ENCODE measurements at places on chromosomes 4 and X.

DNA sequence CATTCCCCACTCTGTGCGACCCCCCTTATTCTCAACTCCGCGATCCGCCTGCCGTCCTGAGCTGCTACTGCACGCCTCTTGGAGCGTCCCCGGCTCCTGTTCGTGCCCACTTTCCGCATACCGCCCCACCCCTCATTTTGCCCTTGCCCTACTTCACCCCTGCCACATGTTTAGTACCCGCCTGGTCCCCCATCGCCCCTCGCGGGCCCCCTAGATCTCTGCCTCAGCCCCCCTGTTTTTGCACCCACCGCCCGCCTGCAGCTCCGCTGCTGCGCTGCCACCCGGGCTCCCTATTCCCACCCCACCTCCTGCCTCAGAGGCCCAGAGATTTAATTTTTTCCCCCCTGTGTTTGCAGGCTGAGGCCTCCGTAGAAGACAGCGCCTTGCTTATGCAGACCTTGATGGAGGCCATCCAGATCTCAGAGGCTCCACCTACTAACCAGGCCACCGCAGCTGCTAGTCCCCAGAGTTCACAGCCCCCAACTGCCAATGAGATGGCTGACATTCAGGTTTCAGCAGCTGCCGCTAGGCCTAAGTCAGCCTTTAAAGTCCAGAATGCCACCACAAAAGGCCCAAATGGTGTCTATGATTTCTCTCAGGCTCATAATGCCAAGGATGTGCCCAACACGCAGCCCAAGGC, 1.4 kb downstream of the MAGED1 start:
- no peak for DNase-seq

GRCh38 chr4:23320931-23321587, 568.8 kb downstream of the PPARGC1A start:
- no peak for DNase-seq

- DNase-seq = no peak
Measured at GRCh38 chrX:124117325-124117724, 155.8 kb downstream of the STAG2 start.

DNA sequence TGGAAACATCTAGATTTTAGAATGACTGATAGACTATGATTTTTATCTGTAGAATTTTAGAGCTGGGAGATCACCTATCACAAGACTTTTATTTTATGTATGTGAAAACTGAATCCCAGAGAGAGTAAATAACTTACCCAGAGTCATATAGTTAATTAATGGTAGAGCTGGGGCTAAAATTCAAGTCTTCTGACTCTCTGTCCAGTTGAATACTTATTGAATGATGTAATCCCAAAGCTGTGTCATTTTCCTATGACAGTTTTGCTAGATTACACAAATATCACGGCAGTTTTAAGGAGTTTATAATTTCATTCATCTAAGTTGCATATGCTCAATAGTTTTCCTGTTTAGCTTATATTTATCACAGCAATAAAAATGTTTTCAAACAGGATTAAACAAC, 6.7 kb downstream of the NRK start:
- DNase-seq = no peak

DNA sequence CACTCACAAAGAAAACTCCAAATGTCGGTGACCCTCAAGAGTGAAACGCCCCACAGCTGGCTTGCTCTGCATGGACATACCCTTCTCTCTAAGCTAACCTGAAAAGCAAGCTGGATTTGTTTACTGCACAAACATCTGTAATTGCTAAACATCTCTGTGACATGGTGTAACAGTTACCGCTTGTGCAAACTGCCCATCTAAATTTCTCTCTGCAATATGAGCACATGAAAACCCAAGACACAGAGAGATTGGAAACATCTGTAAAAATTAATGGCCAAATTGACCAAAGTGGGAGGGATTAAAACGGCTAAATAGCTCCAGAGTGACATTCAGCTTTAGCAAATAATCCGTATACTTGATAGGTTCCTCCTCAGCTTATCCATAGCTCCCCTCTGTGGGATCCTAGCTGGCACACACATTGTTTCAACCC, 155.0 kb upstream of the MAP3K15 start:
- no peak for DNase-seq

DNA sequence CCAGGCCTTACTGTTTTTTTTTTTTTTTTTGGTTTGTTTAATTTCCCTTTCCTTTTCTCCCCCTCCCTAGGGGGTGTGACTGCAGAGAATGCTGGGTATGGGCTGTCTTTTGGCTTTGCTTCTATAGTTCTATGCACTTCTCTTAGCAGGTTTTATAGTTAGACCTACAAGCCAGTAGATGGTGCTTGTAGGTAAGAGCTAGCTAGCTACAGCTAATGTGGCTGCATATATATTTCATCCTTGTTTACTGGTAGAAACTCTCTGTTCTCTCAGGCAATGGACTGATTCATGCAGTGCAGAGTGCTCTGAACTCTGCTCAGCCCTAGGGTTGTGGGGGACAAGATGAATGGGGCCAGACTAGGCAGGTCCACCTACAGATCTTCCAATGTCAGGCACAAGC, 246.4 kb downstream of the SH2D1A start:
- no peak for DNase-seq

- DNase-seq = no peak
Measured at GRCh38 chr4:73244945-73245601, 13.5 kb downstream of the ANKRD17 start.

- no peak for DNase-seq
Measured at GRCh38 chrX:110442635-110443034, 84.0 kb downstream of the RTL9 start.

DNA sequence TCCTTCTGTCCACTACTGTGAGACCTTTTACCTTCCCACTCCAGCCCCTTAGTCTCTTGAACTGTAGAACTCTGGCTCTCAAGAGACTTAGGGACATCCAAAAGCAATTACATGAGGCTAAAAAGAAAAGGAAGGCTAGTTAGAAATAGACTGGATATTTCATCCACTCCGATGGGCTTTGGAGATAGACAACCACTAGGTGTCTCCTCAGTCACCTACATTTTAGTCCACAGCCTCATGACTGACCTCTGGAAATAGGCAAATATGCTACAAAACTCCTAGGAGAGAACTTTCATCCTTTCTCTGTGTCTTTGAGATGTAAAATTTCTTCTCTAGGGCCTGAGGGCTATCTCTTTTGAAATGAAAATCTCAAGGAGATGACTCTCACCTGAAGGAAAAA, 45.1 kb upstream of the LAMP2 start:
- DNase-seq = no peak

GRCh38 chr4:26173619-26174018, 147.2 kb upstream of the RBPJ start:
- no peak for DNase-seq

DNA sequence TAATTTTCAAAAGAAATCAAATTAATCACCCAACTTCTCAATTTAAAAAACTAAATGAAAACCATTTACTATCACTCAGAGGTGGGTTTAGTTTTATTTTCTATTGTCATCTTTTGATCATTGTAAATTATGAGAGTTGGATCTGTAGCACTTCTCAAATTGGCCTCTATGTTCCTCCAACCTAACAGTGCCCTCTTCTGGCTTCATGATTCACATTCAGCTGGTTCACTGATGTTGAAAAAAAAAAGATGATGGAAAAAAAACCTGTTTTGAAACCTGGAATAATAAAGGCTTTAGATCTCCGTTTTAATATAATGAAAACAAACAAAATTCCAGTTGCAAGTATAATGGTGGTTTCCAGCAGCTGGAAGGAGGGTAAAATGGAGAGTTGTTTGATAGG, 2.4 kb upstream of the NBDY start:
- DNase-seq = no peak

- no peak for DNase-seq
Measured at GRCh38 chrX:69523314-69523713, 19.2 kb downstream of the NALF2 start.

GRCh38 chr4:176782191-176782590, 10.5 kb downstream of the VEGFC start:
- no peak for DNase-seq

DNA sequence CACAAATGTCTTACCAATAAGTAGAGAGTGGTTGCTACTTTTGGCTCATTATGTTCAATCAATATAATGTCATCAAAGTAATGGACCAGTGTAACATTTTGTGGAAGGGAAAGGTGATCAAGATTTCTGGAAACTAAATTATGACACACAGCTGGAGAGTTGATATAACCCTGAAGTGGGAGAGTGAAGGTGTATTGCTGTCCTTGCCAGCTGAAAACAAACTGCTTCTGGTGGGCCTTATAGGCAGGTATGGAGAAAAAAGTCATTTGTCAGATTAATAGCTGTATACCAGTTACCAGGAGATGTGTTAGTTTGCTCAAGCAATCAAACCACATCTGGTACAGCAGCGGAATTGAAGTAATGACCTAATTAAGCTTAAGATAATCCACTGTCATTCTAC, 17.3 kb upstream of the GUCY1B1 start:
- DNase-seq = no peak

DNA sequence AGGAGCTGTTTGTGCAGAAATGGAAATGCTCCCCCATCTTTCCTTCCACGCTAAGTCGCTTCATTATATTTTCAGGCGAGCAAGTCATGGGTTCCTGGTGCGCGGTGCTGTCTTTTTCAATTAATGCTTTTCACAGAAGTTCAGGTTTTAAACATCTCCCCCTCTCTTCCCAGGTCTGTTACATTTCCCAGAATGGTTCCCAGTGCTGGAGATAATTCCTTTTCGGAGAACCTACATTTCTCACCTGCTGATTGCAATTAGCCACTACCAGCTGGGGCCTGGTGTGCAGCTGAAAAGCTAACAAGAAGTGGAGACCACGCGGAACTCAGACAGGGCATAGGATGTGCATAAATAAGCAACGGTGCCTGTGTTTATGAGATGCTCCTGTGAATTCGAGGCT, 217.8 kb downstream of the MID1IP1 start:
- DNase-seq = no peak

- no peak for DNase-seq
Measured at GRCh38 chr4:176189891-176190795, 5.2 kb downstream of the SPATA4 start.

- DNase-seq = no peak
Measured at GRCh38 chr4:11469650-11470437, 41.1 kb upstream of the HS3ST1 start.

DNA sequence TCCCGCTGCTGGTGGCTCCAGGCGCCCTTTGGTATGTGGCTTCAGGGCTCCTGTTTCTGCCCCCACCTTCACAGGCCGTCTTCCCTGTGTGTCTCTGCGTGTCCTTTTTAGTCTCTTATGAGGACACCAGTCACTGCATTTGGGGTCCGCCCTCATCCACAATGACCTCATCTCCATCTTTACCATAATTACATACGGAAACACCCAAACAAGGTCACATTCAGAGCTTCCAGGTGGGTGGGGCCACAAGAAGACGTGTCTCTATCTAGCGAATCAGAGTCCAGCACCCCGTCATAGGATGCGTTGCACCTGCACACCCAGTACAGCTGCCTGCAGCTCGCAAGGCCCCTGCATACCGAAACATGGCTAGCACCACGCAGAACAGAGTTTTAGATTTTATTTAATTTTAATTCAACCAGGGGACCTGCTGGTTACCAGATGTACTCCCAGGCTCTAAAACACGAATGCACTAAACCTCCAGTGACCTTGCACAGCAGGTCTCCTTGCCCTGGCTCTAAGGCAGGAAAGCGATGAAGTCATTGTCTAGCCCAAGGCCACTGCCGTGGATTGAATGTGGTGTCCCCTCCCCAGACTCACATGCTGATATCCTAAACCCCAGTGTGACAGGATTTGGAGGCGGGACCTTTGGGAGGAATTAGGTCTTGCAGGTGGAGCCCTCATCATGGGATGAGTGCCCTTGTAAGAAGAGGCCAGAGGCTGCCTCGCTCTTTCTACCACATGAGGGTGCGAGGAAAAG, 30.3 kb downstream of the ABLIM2 start:
- DNase-seq = no peak

- no peak for DNase-seq
Measured at GRCh38 chr4:29085748-29086147, 1634.4 kb upstream of the PCDH7 start.

DNA sequence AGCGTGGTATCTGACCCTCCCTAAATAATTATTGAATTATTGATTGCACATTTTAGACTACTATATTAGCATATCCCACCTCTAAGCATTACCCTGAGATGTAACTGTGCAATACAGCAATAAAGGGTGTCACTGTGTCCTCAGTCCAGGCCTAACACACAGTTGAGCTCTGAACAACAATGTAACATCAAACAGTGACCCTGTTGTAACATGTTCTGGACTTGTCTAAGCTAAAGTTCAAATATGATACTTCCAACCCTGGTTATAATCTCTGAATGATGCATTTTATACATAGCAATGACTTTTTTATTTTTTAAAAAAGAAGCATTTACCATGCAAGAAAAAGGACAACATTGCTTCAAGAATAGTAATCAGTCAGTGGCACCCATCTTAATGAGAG, 61.6 kb upstream of the DMD start:
- DNase-seq = no peak

DNA sequence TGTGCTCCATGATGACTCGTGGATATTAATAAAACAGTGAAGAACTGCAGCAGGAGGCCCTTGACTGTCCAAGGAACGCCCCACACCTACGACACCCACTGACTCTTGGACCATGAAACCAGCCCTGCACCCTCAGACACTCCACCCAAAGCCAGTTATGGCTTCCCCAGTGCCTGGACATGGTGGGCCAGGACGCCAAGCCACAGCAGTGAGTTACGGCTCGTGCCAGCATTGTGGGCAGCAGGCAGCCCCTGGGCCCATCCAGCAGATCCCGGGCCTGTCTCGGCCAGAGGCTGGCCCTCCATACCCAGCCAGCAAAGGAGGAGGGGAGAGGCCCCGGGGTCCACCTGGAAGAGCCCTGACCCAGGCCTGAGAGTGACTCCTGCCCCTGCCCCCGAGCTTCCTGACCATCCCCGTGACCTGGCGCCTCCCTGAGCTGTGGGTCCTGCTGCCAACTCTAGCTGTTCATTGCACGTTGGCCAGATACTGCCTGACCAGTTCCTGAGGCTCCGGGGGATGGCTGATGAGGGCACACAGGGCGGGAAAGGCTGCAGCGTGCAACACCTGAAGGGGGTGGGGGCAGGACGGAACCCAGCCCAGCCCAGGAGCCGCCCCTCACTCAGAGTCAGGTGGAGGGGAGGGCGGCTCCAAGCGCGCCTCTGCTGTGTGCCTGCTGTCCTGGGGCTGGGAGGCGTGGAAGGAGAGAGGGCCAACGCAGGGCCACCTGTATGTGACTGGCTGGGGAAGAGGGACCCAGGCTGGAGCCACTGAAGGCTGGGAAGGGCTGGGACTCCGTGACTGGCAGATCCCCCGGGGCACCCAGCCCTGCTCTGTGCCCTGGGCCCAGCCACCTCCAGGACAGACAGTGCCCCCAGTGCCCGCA, 739 bp downstream of the SLC49A3 start:
- no peak for DNase-seq

- no peak for DNase-seq
Measured at GRCh38 chr4:4759232-4759631, 100.2 kb upstream of the MSX1 start.

DNA sequence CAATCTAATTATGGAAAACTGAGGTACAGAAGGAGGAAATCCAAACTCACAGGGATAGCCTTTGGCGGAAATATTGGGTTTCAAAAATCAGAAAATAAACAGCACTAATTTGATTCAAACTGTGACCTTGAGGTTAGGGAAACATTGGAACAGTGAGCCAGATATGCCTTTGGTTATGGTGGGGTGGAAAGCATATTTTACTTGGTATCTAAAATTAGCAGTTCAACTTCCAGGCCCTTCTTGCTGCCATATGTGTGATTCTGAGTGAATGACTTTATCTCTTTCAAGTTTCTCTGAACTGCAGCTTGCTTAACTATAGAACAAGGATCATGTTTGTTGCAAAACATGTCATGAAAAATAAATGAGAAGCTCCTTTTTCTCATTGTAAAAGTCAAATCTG, 240.9 kb upstream of the VEGFC start:
- no peak for DNase-seq

GRCh38 chr4:187603093-187604025, 392.2 kb upstream of the ZFP42 start:
- no peak for DNase-seq

- no peak for DNase-seq
Measured at GRCh38 chr4:151045907-151046306, 30.8 kb upstream of the LRBA start.

All from T-helper 1 cell (primary cell).